Endothelial cell (in vitro differentiated cells): ENCODE measurements at places on chromosomes 2 and 18. TPM values are rescaled to one million over a fixed set of nuclear protein-coding genes. Genes with fewer than 3 reads are reported as not detected.
A peak's percentile ranks its signal among the peaks of the same experiment; 100 is the strongest.

- peaks cover 3% of the 10 kb centered on the region for H3K36me3 ChIP-seq
- peaks cover 27% of the 10 kb centered on the region for H3K4me1 ChIP-seq
- peak overlapping the region; percentile 27 for H3K4me3 ChIP-seq
- no peak for DNase-seq
- H3K27ac ChIP-seq = peak overlapping the region; percentile 67
Observed at GRCh38 chr18:21330122-21330701, 88.2 kb downstream of the GREB1L start.

DNA sequence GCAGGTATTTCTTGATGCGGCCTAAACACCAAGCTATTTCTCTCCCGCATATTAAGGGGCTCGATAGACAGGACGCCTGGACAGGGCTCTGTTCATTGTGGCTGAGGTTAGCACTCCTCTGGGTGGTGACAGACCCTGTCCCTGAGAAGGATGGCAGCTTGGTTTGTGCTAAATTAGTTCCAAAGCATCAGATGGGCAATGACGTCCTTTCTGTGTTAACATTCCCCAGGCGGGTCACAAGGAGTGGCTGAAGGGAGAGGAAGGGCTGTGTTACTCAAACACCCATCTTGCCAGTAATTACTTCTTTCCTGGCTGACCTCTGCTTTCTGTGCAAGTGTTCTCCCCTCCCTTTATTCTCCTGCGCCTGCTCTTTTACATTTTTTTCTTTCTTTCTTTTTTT, 75.0 kb downstream of the TMEM247 start:
- DNase-seq = no peak
- H3K36me3 ChIP-seq = peaks cover 19% of the 10 kb centered on the region
- no peaks in the 10 kb centered on the region for H3K27me3 ChIP-seq

Gene CRYBA2
- total RNA-seq = not detected

DNA sequence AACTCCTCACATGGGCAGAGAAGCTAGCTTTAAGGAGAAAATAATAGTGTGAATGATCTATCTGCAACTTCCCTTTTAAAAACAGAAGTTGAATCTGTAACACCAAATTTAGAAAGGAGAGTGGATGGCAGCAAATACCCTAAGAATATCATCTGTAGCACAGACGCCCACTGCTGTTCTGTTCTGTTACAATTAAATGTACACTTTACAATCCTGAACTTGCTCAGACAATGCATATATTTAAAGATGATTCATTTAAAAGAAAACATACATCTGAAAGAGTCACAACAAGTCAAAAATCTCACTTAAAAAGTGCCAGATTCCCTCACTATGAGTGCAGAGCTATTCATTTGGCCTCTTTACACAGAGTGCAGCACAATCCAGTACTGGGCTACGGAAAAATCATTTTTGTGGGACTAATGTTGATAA, 8.0 kb upstream of the SERTAD2 start:
- H3K27ac ChIP-seq = no peak overlapping the region
- H3K36me3 ChIP-seq = no peaks in the 10 kb centered on the region
- no peak for DNase-seq
- H3K4me3 ChIP-seq = no peak overlapping the region

GRCh38 chr18:69715191-69715795, 232.4 kb downstream of the CD226 start:
- no peaks in the 10 kb centered on the region for H3K36me3 ChIP-seq
- DNase-seq = no peak

- H3K36me3 ChIP-seq = no peaks in the 10 kb centered on the region
- DNase-seq = no peak
- H3K27ac ChIP-seq = no peak overlapping the region
- peaks cover 10% of the 10 kb centered on the region for H3K4me1 ChIP-seq
- peaks cover 2% of the 10 kb centered on the region for H3K27me3 ChIP-seq
- H3K4me3 ChIP-seq = no peak overlapping the region
Observed at GRCh38 chr18:33116376-33116775, 324.1 kb downstream of the CCDC178 start.

- H3K4me3 ChIP-seq = no peak overlapping the region
- DNase-seq = no peak
- no peaks in the 10 kb centered on the region for H3K36me3 ChIP-seq
- no peaks in the 10 kb centered on the region for H3K27me3 ChIP-seq
Observed at GRCh38 chr18:47143899-47144485, 6.3 kb downstream of the HDHD2 start.

DNA sequence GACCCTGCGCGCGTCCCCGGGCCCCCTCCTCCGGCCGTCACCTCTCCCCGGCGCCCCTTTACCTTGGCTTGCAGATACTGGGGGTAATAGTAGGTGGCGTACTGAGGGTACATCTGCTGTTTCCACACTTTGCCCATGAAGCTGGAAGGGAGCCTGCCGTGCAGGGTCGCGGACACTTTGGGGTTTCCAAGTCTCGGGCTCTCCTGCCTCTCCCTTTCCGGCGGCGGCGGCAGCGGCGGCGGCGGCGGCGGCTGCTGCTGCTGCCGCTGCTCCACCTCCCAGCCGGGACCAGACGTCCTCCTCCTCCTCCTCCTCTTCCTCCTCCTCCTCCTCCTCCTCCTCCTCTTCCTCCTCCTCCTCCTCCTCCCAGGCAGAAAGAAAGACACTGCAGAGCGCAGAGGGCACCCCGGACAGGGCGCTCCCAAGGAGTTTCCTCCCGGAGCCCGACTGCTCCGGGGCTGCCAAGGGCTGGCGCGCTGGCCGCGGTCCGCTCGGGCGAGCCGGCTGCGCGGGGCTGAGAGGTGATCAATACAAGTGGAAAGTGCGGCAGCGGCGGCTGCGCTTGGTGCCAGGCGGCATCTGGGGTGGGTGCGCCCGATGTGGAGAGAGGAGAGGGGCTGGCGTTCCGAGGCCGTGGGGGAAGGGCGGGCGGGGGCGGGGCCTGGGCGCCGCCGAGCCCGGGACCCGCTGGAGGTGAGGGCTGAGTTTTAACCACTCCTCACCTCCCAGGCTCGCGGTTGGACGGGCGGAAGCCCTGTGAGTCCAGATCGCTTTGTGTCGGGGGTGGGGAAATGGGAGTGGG, at the start of gene RBMS1:
Gene RBMS1 (minus strand): TSS at position 581 of the 802 bp plus-strand sequence. CDS start 444 bp downstream, at position 137.
- peak; percentile 65 for DNase-seq
- H3K36me3 ChIP-seq = peaks cover 5% of the 10 kb centered on the region
- peaks cover 6% of the 10 kb centered on the region for H3K27me3 ChIP-seq
- H3K4me3 ChIP-seq = peak within 1 kb of the TSS; percentile 96

- no peaks in the 10 kb centered on the region for H3K36me3 ChIP-seq
- DNase-seq = no peak
- H3K4me1 ChIP-seq = no peaks in the 10 kb centered on the region
Observed at GRCh38 chr18:44589693-44590355, 90.9 kb upstream of the SETBP1 start.

Gene LMAN2L
- total RNA-seq = 19.4 TPM

Gene DQX1
- 3.5 TPM for total RNA-seq

Gene ALLC
- total RNA-seq = 0.26 TPM

Gene DNAH7
- total RNA-seq = 2.6 TPM

Gene CNTNAP5
- total RNA-seq = 5.0 TPM

GRCh38 chr2:71793926-71794325, 340.6 kb downstream of the DYSF start:
- H3K27ac ChIP-seq = no peak overlapping the region
- H3K4me1 ChIP-seq = peaks cover 8% of the 10 kb centered on the region
- peaks cover 10% of the 10 kb centered on the region for H3K27me3 ChIP-seq
- H3K4me3 ChIP-seq = no peak overlapping the region

GRCh38 chr2:166805753-166806152, 82.5 kb upstream of the XIRP2 start:
- H3K27ac ChIP-seq = no peak overlapping the region
- no peak overlapping the region for H3K4me3 ChIP-seq

DNA sequence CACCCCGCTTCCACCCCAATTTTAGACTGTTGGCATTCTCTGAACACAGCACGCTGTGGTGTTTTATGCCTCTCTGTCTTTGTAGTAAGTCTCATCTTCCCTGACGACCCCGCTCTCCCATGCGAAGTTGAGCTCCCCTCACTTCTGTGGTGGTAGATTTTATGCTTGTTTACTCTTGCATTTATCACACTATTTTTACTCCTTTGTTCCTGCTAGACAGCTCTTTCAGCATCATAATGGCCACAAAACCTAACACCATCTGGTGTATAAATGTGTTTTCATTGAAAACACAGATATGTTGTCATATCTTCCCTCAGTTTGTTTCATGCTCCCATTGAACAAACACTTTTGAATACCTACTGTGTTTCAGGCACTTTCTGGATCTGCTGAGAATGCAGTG, 57.1 kb downstream of the PKP4 start:
- H3K27ac ChIP-seq = no peak overlapping the region
- peaks cover 2% of the 10 kb centered on the region for H3K27me3 ChIP-seq
- no peak for DNase-seq
- H3K36me3 ChIP-seq = peaks cover 4% of the 10 kb centered on the region

Gene MBD5
- total RNA-seq = 59.3 TPM

DNA sequence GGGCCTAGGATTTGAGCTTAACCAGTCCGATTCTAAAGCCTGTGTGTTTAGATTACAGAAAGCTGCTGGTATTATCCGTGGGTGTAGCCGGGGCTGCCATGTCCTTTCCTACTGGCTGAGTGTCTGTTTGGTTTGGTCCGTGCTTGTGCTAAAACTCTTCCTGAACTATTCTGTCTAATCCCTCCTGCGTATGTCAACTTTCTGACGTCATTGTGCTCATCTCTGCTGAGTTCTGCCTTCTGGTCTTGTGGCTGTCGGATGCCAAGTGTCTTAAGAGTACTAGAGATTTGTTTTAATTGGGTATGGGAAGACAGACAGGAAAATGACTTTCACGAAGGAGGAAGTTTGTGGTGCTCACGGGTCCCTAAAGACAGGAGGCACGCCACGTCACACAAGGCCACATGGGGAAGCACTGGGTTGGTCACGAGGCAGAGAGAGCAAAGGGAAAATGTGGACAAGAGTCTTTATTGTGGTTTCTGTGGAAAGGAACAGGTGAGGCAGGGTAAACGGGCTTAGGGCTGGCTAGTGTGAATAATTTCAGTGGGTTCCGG, 31.8 kb upstream of the NTSR2 start:
- H3K27ac ChIP-seq = no peak overlapping the region
- no peak overlapping the region for H3K4me3 ChIP-seq
- no peaks in the 10 kb centered on the region for H3K4me1 ChIP-seq
- no peaks in the 10 kb centered on the region for H3K27me3 ChIP-seq
- no peaks in the 10 kb centered on the region for H3K36me3 ChIP-seq

DNA sequence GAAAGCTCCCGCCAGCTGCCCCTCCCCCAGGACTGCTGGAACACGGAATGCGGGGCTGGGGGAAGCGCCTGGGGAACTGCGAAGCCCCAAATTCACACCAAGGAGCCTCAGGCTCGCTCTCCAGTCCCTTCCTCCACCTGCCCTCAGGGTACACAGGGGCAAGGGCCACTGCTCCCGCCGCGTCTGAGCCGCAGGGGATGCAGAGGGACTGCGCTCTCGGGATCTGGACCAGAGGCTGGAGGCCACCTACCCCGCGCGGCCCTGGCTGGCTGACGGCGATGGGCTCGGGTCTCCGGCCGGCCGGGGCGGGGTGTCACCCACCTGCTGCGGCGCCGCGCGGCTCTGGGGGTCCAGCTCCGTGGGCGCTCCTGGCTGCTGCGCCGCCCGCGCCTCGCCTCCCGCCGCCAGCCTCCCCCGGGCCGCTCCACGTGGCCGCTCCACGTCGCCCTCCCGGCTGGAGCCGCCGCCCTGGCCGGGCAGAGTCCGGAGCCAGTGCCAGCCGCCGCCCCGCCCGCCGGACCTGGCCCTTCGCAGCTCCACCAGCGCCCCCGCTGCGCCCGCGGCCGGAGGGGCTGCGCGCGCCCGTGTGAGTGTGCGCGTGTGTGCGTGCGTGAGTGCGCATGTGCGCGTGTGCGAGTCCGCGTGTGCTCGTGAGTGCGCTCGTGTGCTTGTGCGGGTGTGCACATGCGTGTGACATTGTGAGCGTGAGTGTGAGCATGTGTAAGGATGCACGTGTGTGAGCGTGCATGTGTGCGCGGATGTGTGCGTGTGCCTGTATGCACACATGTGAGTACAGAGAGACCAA, at the start of gene CGREF1:
Gene CGREF1 (minus strand): TSS at position 604 of the 805 bp plus-strand sequence. CDS start 14,762 bp downstream, outside the sequence.
- H3K27me3 ChIP-seq = peaks cover 15% of the 10 kb centered on the region
- H3K36me3 ChIP-seq = peaks cover 8% of the 10 kb centered on the region
- H3K27ac ChIP-seq = no peak within 1 kb of the TSS
- DNase-seq = peak; percentile 18
- peaks cover 11% of the 10 kb centered on the region for H3K4me1 ChIP-seq

Gene PLCD4
- 90.2 TPM for total RNA-seq

DNA sequence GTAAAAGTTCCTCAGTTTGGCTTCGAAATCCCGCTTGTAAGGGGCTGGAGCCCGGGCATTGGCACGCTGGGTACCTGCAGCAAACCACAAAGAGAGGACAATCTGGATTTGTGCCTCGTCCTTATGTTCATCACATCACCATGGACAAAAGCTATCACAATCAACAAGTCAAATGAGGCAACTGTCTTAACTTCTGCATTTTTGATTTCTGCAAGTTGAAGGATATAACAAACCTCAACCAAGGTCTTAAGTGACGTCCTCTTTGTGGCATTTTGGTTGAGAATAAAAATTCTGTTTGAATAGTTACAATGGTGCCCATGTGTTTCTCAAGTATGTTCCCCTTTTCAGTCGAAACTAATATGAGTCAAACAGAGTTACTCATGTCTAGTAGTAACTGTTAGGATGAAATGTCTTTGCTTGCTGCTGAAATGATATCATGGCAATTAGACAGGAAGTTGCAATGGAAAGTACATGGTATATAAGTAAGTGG, 70.8 kb upstream of the STK17B start:
- H3K4me1 ChIP-seq = peaks cover 35% of the 10 kb centered on the region
- no peak overlapping the region for H3K4me3 ChIP-seq
- peak overlapping the region; percentile 77 for H3K27ac ChIP-seq
- peaks cover 41% of the 10 kb centered on the region for H3K36me3 ChIP-seq

Gene SLC9A4
- 0.08 TPM for total RNA-seq

DNA sequence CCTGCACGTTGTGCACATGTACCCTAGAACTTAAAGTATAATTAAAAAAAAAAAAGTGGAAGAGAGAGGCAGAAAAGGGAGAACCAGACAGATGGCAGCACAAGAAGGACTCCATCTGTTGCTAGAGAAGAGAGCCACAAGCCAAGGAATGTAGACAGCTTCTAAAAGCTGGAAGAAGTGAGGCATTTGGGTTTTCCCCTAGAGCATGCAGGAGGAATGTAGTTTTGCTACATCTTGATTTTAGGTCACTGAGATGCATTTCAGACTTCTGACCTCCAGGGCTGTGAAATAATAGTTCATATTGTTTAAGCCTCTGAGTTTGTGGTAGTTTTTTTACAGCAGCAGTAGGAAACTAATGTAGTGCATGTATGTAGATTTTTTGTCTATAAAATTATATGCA, 46.0 kb downstream of the CAVIN2 start:
- H3K27me3 ChIP-seq = no peaks in the 10 kb centered on the region
- H3K27ac ChIP-seq = no peak overlapping the region
- H3K36me3 ChIP-seq = no peaks in the 10 kb centered on the region
- DNase-seq = no peak
